ENCODE measurements at places on chromosomes 16 and 17. TPM values are rescaled to one million over a fixed set of nuclear protein-coding genes. Genes with fewer than 3 reads are reported as not detected.
A peak's percentile ranks its signal among the peaks of the same experiment; 100 is the strongest.

SLC38A8 gene
- not detected for total RNA-seq

GRCh38 chr17:55161935-55162555 is 102.7 kb upstream of the HLF start:
- H3K27ac ChIP-seq, result peak overlapping the region; percentile 66
- DNase-seq, result peak; percentile 99
- no peaks in the 10 kb centered on the region for H3K27me3 ChIP-seq
- H3K4me3 ChIP-seq, result no peak overlapping the region
- peaks cover 33% of the 10 kb centered on the region for H3K4me1 ChIP-seq
- H3K36me3 ChIP-seq, result no peaks in the 10 kb centered on the region

CTRL gene
- total RNA-seq, result 0.09 TPM

GRCh38 chr17:33870936-33871335 is 384.1 kb upstream of the CCL2 start:
- DNase-seq, result no peak
- H3K27ac ChIP-seq, result no peak overlapping the region
- H3K27me3 ChIP-seq, result no peaks in the 10 kb centered on the region
- no peaks in the 10 kb centered on the region for H3K36me3 ChIP-seq

GRCh38 chr17:75499313-75500022 is 15.9 kb downstream of the CASKIN2 start:
- H3K27me3 ChIP-seq, result no peaks in the 10 kb centered on the region
- DNase-seq, result no peak
- no peak overlapping the region for H3K27ac ChIP-seq
- peaks cover 98% of the 10 kb centered on the region for H3K36me3 ChIP-seq
- peaks cover 9% of the 10 kb centered on the region for H3K4me1 ChIP-seq

GDPD1 gene
- total RNA-seq, result 1.2 TPM

DNA sequence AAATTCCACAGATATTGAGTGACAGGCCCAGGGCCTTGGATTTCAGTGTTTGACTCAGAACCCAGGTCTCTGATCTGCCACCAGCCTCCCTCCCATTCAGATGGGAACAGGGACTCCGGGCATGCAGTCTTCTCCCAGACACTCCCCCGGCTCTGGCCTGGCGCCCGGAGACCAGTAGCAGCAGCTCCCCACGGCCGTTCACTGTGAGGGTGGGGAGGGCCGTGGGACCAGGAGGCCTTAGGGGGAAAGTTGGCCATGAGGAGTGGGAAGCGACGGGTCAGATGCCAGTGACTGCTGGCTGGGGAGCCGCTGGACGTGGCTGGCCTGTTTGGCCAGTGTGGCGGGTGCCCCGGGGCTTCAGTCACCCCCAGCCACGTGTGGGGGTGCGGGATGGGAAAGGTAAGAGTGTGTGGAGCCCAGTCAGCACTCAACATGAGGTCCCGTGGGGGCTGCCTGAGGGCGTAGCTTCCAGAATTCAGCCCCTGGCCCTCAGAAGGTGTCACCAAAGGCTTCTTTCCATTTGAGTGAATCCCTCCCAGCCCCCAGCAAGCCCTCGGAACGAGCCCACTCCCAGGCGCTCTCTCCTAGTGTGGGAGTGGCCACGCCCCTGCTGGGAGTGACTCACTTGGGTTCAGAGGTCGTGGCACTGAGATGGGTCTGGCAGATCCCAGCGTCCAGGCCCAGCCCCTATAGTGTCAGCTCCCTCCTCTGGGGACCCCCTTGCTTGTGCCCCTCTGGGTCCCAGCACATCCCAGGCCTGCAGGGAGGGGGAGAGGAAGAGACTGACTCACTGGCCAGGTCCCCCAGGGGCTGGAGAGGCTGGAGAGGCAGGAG is 309.4 kb downstream of the SEC14L1 start:
- H3K4me3 ChIP-seq, result no peak overlapping the region
- H3K4me1 ChIP-seq, result peaks cover 59% of the 10 kb centered on the region
- H3K27ac ChIP-seq, result no peak overlapping the region
- peaks cover 10% of the 10 kb centered on the region for H3K36me3 ChIP-seq

GRB7 gene
- not detected for total RNA-seq

Data from SJSA1 (cell line).